ENCODE measurements at places on chromosomes 2 and 18.

GRCh38 chr18:59005262-59005661, 134.4 kb upstream of the SEC11C start:
- no peak for DNase-seq

- DNase-seq, result peak; percentile 40
These were observed 16.4 kb downstream of the DYNAP start for GRCh38 chr18:54607213-54608027.

DNA sequence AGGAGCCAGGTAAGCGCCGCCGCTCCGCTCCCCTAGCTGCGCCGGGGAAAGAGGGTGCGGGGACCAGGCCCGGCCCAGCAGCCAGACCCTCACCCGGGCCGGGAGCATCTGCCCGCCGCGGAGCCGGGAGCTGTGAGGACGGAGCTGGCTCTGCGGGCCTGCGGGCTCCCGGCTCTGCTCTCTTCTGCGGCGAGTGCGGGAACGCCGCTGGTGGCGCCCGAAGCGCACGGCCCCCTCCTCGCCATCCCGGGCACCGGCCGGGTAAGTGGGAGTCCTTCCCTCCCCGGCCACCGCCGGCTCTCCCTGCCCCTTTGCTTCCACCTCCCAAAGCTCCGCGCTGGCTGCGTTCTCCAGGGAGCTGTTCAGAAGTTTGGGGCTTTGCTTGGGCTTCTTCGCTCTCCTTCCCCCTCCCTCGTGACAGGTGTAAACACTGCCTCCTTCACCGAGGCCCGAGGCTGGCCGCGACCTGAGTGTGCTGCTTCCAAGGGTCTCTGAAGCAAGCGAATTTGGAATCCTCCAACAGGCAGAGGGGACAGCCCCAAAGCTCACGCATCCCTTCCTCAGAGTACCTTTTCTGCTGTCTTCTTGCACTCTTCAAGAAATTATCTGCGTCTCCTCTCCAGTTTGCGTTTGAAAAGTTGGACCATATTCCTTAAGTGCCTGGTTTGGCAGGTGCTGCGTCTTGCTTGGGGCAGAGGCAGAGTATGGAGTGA, 632 bp downstream of the AFTPH start:
- no peak for DNase-seq

DNA sequence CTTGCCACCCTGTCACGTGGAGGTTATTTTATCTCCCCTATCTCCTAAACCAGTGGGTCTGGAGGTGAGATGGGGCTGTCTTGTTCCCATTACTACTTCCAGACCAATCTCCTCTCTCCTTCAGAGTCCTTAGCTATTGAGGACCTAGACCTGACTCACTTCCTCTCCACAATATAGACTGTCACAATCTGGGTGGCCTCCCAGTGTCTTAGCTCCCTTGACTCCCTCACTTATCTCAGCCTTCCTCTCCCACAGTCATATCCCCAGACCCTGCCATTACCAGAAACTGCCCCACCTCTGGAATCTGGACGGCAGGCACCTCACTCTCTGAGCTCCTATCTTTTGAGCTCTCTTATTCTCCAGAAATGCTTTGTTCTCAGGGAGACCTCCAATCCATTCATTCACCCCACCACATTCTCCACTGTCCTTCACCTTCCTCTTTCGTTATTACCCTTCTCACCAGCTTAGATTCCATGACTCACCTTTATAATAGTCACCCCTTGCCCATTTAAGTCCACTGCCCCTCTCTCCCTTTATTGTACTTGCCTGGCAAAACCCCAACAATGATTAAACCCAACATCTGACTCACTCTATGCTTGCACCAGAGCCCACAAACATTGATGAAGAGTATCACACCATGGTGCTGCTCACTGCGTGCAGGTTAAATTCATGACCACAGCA, 23.3 kb upstream of the SIX3 start:
- DNase-seq, result no peak

DNA sequence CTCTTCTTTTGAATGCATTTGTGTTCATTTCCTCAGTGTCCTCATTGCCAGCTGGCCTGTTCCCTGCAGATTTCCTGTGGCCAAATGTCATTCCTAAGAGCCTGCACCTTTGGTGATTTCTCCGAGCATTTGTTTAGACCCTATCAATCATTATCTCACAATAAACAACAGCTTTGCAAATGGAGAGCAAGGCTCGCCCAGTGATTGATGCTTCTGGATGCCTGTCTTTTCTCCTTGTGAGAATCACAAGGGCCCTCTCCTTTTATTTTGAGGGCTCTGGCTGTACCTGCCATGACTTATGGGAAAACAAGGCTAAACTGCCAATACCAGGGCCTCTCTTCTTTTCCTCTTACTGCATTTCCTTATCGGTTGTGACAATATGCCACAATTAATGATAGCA, 1454.4 kb upstream of the CELF4 start:
- no peak for DNase-seq

GRCh38 chr2:11377928-11378545, 33.6 kb upstream of the ROCK2 start:
- no peak for DNase-seq

DNA sequence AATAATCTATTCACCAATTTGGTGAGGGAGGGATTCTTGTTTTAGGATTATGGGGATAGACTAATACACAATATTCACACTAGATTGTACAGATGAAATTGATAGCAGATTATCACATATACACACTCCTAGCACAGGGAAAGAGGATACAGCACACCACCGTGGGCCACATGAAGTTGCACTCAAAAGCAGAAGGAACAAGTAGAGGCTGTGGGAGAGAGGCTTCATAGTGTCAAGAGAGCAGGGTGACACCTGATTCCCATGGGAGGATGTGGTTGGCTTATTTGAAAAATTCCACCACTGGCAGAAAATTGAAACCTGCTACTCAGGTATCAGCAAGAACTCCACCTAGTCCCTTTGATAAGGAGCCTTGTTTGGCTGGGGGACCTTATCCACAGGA, 395.6 kb downstream of the SPAG16 start:
- DNase-seq, result no peak

GRCh38 chr2:29398384-29399237, 283.4 kb downstream of the CLIP4 start:
- DNase-seq, result no peak

- DNase-seq, result no peak
These were observed 4.8 kb upstream of the SLC38A11 start for GRCh38 chr2:164960159-164960558.

DNA sequence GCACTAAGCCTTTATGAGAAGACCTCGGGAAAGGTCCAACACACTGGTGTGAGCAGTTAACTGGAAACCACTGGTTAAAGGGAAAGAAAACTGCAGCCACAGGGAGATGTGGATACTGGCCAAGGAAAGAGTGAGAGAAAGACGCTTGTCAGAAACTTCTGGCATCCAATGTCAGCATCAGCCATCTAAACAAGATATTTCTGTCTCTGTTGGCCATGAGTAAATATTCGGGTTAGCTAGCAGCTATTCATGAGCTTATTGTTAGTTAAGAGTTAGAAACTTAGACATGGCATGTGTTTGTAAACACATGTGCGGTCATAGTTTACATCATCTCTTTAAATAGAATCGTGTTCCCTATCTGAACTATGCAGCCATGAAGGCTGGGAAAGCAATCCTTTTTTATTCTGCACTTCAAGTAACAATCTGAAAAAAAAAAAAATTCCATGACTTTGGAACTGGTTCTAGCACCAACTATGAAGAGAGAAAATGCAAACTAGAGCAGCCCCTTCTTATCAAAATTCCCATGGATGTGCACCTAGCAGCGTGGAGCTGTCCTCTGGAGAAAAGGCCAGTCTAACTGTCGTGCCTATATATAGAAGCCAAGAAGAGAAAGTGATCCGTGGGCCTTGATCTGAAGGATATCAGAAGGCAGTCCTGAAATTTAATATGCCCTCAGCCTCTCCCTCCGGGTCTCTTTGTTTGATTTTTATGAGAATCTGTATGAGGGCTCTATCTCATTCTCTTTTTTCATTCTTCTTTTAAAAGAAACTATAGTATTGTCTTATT, 84.0 kb upstream of the RFX8 start:
- DNase-seq, result no peak

GRCh38 chr2:652881-653480, 24.2 kb downstream of the TMEM18 start:
- no peak for DNase-seq

GRCh38 chr2:191935247-191935646, 88.4 kb upstream of the CAVIN2 start:
- no peak for DNase-seq

GRCh38 chr2:224716201-224716600, at the start of gene CCDC195:
TSS of gene CCDC195 (minus strand) at chr2:224716365. CDS start at chr2:224716365, 0 bp downstream.
- DNase-seq, result no peak

DNA sequence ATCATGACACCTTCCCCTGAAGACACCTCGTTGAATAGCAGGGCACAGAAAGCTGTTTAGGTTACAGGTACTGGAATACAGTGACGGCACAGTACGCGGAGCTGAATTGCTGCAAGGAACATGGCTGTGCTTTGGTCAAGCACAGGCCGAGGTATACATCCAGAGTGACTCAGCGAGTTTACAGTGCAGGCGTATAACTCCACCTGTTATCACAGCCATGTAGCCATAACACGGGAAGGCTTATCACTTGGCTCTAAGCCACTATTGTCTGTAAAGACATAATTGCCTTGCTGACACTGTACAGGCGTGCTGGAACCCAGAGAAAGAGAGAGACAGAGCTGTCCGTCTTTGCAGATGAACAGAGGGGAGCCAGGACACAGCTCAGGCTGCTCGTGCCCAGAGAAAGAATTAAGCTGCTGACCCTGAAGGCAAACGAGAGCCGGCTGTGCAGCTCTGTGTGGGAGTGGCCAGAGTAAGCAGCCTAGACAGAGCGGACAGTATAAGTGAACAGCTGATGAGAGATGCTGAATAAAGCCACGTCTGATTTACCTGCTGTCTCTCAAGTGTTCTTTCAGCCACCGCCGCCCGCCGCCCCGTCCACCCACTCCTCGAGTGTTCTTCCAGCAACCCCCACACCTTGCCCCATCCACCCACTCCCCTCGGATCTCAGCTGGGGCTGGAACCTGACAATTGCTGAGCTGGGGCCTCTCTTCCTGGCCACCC, 87.3 kb upstream of the PPP1CB start:
- DNase-seq, result no peak

GRCh38 chr2:10329880-10330699, 27.4 kb downstream of the HPCAL1 start:
- no peak for DNase-seq

GRCh38 chr2:135694711-135695110, 46.9 kb upstream of the UBXN4 start:
- no peak for DNase-seq

DNA sequence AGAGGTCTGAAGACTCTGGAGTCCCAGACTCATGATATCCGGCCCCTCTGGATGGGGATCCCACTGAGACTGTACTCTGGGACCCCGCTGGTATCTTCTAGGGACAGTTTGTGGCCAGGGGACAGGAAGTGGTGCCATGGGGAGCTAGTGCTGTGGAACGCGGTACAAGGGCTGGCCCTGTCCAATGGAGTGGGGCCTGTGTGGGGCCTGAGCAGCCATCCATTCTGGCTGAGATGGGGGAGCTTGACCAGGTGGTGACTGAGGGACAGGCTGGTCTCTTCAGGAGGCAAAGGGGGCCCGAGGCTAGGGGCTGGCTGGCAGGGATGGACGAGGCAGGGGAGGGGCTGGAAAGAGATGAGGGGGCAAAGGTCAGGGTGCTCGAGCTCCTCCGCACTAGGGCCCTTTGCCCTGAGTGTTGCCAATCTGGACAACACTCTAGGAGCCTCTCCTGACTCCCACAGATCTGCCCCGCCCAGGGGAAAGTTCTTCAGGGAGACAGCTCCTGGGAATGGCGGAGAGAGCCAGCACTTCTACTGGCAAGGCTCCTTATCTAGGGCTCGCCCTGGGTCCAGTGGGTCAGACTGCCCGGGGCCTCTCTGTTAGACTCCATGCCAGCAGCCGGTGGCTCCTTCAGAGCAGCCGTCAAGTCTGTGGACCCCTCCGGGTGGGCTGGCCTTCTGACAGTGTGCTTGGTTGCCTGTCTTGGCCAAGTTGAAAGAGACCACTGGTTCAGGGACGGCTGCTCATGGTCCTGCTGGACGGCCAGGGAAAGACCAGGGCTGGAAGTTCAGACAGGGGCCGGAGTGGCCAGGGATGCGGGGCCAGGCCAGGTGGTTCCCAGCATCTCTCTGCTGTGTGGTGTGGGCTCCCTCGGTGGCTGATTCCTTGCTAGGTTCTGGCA, 12.3 kb downstream of the MALL start:
- no peak for DNase-seq

- DNase-seq, result no peak
These were observed 309.5 kb downstream of the NDUFA10 start for GRCh38 chr2:239715606-239716005.

DNA sequence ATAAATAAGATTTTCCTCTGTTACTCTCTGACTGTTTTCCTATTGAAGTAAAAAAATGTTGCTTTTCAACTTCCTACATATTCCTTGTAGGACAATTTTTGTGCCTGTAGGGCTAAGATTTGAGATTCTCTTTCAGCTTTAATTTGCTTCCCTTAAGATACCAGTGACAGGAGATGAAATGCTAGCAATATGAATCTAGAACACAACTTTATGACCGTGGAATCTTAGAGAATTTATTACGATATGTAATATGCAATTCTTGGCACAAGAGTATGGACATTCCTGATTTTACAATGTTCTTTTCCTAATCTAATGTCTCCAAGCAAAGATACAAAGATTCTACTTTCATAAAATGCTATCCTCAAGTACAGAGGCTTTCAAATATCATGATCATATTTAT, 180.9 kb downstream of the KCNE4 start:
- DNase-seq, result no peak

GRCh38 chr2:160609346-160609745, 115.7 kb upstream of the RBMS1 start:
- no peak for DNase-seq

DNA sequence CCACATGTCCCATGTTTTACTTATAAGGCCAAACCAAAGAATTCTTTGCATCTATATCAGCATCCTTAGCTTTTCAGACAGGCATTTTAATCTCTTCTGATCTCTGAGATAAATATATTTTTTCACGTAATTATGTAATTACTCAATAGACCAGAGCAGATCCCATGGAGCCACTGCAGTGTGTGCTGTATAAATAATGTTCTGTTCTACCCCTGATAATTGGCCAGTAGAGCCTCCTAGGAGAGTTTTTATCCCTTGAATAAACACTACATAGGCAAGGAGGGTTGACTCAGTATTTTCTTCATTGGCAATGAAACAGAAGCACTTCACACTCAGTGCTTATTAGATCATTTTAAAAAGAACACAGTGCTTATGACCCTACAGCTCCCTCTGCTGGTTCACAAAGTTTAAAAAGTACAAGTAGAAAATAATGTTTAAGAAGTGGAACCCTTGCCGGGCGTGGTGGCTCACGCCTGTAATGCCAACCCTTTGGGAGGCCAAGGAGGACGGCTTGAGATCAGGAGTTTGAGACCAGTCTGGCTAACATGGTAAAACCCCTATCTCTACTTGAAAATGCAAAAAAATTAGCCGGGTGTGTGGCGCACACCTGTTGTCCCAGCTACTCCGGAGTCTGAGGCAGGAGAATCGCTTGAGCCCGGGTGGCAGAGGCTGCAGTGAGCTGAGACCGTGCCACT, 91.9 kb downstream of the PPP1R1C start:
- DNase-seq, result peak; percentile 58

GRCh38 chr18:63681449-63682340, 20.0 kb upstream of the SERPINB3 start:
- no peak for DNase-seq

Measured in AML-193 (cell line).